Left cardiac atrium (tissue), 4 donors: ENCODE measurements at places on chromosomes 16 and 17. TPM values are rescaled to one million over a fixed set of nuclear protein-coding genes. Genes with fewer than 3 reads are reported as not detected.

Gene RGS11
- total RNA-seq, result 15.3 TPM

Gene SLC6A2
- not detected for total RNA-seq

Gene ADAP2
- 11.0 TPM for total RNA-seq

Gene PAFAH1B1
- 120 TPM for total RNA-seq

Gene PRRT2
- 2.2 TPM for total RNA-seq

Gene TMEM98
- 29.8 TPM for total RNA-seq

Gene TBC1D3I
- total RNA-seq, result not detected

Gene TBC1D3H
- 0.32 TPM for total RNA-seq

Gene TMC6
- total RNA-seq, result 24.9 TPM

Gene IGF2BP1
- total RNA-seq, result not detected

Gene XAF1
- 50.1 TPM for total RNA-seq

Gene MT1A
- 19.0 TPM for total RNA-seq

Gene SLFN13
- total RNA-seq, result 7.5 TPM

Gene ABI3
- 5.7 TPM for total RNA-seq

Gene C17orf107
- 2.3 TPM for total RNA-seq

Gene NLGN2
- 15.5 TPM for total RNA-seq

Gene SCPEP1
- total RNA-seq, result 46.2 TPM

Gene CRHR1
- total RNA-seq, result not detected

Gene NDUFAB1
- 445 TPM for total RNA-seq

Gene SLC12A3
- total RNA-seq, result not detected

Gene CACNG1
- total RNA-seq, result not detected

Gene IKZF3
- 1.7 TPM for total RNA-seq

Gene TNS4
- total RNA-seq, result not detected

Gene SBK1
- 0.42 TPM for total RNA-seq

Gene NAGS
- 1.3 TPM for total RNA-seq

Gene CHRNE
- total RNA-seq, result 36.8 TPM

Gene C17orf100
- 0.59 TPM for total RNA-seq

Gene TM4SF5
- not detected for total RNA-seq

Gene OR1F1
- total RNA-seq, result not detected

Gene KRT14
- total RNA-seq, result 0.58 TPM

Gene SLC5A10
- total RNA-seq, result 0.27 TPM

Gene GGA3
- total RNA-seq, result 23.0 TPM

Gene CCL3
- 0.82 TPM for total RNA-seq

Gene SLC16A13
- 1.2 TPM for total RNA-seq

Gene KRTAP4-5
- not detected for total RNA-seq

Gene GLP2R
- total RNA-seq, result 1.4 TPM

Gene SULT1A4
- total RNA-seq, result 4.0 TPM

Gene CTDNEP1
- 118 TPM for total RNA-seq

Gene CDRT15
- total RNA-seq, result not detected

Gene MYBBP1A
- 17.6 TPM for total RNA-seq

Gene ABCA6
- 30.6 TPM for total RNA-seq

Gene CCDC78
- 0.56 TPM for total RNA-seq

Gene C17orf78
- not detected for total RNA-seq

Gene EME1
- total RNA-seq, result 1.3 TPM

Gene CES1
- total RNA-seq, result 122 TPM

Gene KRTAP4-1
- total RNA-seq, result not detected

Gene RUNDC3A
- 1.0 TPM for total RNA-seq

Gene DOC2B
- 16.4 TPM for total RNA-seq

Gene CRYM
- 124 TPM for total RNA-seq

Gene P2RX1
- total RNA-seq, result 3.5 TPM

Gene GHDC
- 10.4 TPM for total RNA-seq

Gene BAIAP3
- 2.7 TPM for total RNA-seq

Gene QPRT
- total RNA-seq, result 20.4 TPM
